Endothelial cell of umbilical vein (primary cell): ENCODE measurements at places on chromosomes 12 and 14.

DNA sequence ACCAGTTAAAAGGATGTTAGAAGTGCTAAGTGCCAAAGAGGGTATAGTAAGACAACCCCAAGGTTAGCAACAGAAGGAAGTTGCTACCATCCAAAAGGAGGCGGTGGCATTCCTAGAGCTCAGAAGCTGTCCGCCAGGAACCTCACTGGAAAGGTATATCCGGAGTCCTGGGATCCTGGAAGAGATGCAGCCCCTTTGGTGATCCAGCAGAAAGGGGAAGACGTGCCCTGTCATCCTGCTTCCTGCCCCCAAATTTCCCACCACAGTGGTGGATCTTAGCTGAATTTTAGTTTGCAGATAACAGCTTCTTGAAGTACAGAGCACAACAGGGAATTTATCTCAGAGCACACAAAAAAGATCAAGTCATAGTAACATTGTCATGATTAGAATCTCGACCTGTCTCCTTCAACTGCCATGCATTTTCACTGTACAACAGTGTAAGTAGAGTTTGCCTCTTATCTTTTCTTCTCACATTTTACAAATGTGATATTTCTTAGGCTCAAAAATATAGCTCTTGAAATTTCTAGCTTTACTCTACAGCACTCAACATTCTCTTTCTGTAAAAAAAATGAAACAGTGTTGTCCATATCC lies 526.3 kb downstream of the SOX5 start:
- no peak for DNase-seq

DNA sequence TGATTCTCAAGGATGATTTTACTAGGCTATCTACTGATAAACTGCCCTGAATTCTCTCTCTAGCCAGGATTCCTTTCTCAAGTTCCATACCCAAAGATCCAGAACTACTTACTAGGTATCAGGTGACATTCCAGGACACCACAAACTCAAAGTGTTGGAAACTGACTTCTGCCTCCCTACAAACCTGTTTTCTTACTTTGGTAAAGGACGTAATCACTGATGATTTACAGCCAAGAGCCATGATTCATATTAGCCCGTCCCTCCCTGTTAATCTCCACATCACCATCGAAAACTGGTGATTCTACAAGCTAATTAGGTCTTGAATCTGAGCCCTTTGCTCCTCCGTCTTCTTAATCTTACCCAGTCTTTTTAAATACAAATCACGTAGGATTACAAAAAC lies 1.0 kb upstream of the ATG14 start:
- DNase-seq = no peak

- no peak for DNase-seq
Observed at GRCh38 chr12:6662602-6662905, 365 bp downstream of the ING4 start.

DNA sequence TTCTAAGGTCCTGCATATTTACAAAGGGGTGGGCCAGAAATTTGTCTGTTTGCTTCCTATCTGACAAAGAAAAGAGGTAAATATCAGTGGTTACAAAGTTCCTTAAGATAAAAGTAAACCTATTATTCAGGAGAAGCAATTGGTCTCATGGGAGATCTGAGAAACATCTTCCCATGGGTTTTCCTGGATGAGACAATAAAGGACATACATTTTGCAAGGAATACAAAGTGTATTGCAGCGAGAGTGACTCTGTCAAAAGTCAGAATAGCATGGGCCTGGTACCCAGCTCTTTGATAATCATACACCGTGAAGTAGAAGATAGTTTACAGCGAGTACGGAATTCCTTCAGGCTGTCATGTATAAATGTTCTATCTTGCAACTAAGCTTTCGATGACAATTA lies 14.2 kb downstream of the LRRK2 start:
- DNase-seq = no peak

DNA sequence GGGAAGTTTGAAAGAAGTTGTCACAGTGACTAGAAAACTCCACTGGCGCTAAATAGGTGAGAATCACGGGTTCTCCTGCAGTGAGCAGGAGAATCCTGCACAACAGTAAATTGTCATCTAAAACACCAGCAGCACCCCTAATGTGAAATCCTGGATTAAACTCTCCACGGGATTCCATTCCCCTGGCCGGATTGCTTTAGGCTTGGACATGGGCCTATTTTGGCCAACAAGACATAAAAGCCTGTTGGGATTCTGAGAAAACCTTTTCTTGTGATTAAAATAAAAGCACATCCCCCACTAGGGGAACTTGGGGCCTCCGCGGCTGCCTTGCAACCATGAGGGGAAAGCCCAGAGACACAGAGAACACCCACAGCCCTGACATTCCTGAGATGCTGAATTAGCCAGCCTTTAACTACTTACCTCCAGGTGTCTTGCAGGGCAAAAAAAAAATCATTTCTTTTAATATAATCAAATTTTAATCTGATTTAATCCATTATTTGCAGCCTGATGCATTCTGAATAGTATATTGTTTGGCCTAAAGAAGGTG lies 21.0 kb upstream of the TSPAN11 start:
- no peak for DNase-seq
